ENCODE measurements at places on chromosomes 1 and 21.

- no peak for DNase-seq
Observed at GRCh38 chr1:47783638-47784496, 213.3 kb downstream of the TRABD2B start.

DNA sequence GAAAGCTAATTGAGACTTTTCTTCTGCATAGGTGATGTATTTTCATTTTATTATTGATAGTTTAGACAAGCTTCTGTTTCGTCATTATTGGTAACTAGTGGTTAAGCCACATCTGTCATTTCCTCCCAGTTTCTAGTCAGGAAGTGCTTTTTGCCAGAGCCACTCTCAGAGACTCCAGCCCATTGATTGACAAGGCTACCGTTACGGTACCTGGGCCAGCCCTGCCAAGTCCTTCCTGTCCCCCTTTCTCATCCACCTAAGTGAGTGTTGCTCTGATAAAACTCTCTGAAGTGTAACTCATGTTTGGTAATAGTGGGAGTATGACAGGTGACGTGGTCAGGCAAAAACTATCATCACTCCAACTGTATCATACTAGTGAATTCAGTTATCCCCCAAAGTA lies 29.6 kb upstream of the AGL start:
- DNase-seq: no peak

DNA sequence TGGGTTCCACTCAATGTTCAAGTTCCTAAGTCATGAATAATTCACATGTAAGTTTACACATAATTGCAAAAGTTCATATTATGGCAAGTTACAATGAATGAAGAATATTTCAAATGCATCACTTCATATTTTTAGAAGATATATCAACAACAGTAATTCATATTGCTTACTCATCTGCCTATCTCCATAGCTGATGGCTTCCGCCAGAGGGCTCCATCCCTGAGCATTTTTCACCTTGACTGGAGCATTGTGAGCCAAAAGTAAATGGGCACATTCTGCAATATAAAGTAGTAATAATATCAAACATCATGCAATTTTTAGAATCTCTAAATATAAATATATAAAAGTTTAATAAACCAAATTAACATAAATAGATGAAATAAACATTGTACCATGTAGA lies 29.8 kb downstream of the ANKRD13C start:
- no peak for DNase-seq

DNA sequence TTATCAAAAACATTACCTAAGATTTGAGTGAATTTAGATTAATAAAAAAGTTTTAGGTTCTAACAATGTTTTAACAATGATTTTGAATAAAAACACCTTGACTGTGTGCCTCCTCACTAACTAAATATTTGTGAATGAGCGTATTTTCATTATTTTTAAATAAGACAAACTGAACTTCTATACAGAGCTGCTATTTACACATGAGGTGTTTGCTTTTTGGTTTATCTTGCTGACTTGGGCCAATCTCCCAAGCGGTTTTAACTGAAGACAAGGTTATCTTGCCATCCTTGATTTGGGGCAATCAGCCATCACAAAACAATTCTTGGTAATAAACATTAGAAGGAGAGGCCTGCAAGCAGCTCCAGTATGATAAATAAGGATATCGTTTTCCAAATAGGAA lies 108.2 kb upstream of the NRIP1 start:
- DNase-seq: no peak

- no peak for DNase-seq
Observed at GRCh38 chr1:20720631-20721091, 2.9 kb upstream of the KIF17 start.

- DNase-seq: no peak
Observed at GRCh38 chr1:93992190-93992589, 83.0 kb upstream of the GCLM start.

Data from NCI-H2081 treated with DMSO at 0.1 percent for 48 hours (cell line).